Kidney capillary endothelial cell (primary cell): ENCODE measurements at places on chromosomes 1 and 21.

GRCh38 chr1:107952989-107953388 is 12.0 kb downstream of the VAV3 start:
- DNase-seq = no peak

DNA sequence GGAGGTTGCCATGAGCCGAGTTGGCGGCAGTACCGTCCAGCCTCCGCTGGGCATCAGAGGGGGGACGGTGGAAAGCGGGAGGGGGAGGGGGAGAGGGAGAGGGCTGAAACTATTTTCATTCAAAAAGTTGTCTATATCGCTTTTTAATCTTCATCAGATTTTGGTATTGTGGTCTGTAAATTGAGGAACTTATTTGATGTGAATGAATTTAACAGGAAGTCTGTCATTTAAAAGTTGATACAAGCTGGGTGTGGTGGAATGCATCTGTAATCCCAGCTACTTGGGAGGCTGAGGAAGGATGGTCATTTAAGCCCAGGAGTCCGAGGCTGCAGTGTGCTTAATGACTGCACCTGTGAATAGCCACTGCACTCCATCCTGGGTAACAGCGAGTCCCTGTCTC is 3.0 kb upstream of the EPHX4 start:
- DNase-seq = no peak

GRCh38 chr1:117110774-117111173 is 10.8 kb downstream of the TRIM45 start:
- peak; percentile 41 for DNase-seq

DNA sequence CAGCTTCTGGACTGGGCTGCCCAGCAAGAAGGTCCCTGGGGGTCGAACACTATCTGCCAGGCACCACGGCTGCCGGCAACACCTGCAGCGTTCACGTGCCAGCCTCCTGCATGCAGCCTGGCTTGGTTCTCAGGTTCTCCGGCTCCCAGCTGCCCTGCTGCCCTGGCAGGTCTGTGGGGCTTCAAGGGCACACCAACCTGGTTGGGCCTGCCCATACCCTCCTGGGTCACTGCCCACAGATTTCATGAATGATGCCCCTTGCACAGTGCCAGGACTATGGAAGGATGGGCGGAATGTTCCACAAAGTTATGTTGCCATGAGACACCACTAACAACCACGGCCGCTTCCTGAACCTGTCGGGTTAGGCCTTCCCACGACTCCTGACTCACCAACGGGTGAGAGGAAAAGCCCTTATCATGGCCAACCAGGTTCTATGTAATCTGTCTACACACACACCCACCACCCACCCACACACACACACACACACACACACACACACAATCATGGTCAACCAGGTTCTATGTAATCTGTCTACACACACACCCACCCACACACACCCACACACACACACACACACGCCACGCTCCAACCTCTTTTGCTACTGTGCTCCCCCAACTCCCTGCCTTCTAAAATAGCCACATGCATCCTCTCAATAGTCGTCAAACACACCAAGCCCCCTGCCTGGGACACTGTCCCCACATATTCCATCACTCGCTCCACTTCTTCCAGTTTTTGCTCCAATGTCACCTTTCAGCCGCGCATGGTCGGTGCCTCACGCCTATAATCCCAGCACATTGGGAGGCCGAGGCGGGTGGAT is 32.2 kb downstream of the HSPG2 start:
- peak; percentile 95 for DNase-seq

DNA sequence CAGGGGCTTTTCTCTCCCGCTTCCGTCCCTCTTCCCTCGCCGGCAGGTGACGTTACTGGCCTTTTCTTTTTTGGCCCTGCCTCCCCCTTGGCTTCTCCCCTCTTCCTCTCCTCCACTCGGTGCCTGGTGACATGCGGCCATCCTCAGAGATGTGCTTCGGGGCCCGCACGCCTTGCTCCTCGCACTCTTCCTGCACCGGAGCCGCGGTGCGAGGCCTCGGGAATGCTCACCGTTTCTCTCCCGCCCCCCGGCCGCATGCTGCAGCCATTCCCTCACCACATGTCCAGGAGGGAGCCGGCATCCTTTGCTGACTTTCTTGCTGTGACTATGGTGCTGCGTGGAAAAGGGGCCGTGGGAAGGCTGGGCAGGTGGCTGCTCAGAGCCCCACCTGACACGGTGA is 39.3 kb downstream of the PDE9A start:
- DNase-seq = no peak

GRCh38 chr1:9448132-9449109 is 90.8 kb upstream of the SLC25A33 start:
- no peak for DNase-seq

GRCh38 chr1:115057661-115058254 is 28.1 kb downstream of the TSHB start:
- no peak for DNase-seq

DNA sequence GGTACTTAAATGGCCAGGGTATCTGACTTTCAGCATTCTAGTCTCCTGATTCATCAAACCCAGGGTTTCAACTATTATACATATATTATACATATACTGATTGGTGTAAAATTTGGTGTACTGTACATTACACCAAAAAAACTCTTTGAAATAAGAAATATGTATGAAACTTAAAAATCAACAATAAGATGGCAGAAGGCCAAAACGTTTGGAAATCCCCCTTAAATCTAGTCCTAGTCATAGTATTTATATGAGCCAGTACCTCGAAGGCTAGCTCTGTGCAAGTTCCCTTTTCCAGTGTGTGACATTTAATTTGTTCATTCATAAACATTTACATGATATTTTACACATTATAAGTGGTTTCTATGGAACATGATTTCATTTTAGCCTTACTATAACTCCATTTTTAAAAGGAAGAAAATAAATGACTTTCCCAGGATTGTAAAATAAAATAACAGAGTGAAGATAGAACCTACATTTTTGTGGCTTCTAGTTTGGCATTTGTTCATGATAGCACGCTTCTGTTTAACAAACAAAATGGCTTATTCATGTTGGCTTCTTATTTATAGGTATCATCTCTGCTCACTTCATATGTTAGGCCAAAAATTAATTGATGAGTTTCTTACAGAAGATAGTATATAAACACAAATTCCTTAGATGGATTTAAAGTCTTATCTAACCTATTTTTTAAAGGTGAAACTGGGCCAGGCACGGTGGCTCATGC is 18.8 kb upstream of the ZNF281 start:
- no peak for DNase-seq

GRCh38 chr1:12229386-12229834 is 420 bp upstream of the VPS13D start:
- no peak for DNase-seq

DNA sequence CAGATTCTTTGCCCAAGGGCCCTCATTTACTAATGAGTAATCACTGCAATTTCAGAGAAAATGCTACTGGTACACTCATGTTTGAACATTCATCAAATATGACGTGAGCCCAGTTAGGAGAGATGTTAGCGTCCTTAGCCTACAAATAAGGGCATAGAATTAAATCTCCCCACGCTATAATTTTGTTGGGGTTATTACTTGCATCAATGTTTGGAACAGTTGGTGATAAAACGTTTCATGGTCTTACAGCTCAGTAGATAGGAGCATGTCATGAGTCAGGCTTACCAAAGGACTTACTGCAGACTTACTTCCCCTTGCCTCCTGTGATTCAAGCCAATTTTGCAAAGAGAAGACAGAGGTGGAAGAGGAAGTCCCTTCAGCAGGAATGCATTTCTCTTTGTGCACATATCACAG is 304.0 kb downstream of the KIF26B start:
- DNase-seq = peak; percentile 14

GRCh38 chr1:148307583-148308185 is 155.6 kb upstream of the NBPF11 start:
- no peak for DNase-seq

DNA sequence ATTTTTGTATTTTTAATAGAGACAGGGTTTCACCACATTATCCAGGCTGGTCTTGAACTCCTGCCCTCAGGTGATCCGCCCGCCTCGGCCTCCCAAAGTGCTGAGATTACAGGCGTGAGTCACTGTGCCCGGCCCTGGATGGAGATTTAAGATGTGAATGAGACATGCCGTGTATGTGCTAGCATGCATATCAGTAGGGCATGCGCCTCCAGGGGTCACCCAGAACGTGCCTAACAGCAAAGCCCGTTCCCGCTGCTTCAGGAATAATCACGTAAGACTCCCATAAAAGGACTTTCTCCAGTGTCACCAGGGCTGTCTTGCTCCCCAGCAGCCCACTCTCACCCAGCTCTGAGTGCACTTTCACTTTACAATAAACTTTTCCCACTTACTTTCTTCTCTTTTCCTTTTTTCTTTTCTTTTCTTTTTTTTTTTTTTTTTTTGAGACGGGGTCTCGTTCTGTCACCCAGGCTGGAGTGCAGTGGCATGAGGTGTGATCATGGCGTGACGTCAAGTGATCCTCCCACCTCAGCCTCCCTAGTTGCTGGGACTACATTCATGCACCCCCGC is 46.9 kb upstream of the DISP3 start:
- no peak for DNase-seq

DNA sequence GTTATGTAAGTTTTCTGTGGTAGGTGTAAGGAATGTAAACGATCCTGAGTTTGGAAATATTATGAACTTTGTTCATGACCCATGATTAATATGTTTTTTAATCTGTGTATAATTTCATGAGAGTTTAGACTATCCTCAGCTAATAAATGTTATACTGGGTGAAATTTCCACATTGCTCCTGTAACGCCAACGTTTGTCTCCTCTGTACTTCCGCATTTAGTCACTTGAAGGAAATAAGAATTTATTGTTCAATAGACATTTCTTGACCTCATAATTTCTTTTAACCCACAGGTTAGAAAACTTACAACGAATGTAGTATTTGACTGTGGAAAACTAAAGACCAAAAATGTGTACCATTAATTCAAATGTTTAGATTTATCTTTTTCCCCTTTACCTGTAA is 876 bp downstream of the KCNJ15 start:
- no peak for DNase-seq

GRCh38 chr1:180243517-180244221 is 13.6 kb downstream of the LHX4 start:
- no peak for DNase-seq

GRCh38 chr21:42542196-42542595 is 28.5 kb downstream of the SLC37A1 start:
- DNase-seq = no peak

DNA sequence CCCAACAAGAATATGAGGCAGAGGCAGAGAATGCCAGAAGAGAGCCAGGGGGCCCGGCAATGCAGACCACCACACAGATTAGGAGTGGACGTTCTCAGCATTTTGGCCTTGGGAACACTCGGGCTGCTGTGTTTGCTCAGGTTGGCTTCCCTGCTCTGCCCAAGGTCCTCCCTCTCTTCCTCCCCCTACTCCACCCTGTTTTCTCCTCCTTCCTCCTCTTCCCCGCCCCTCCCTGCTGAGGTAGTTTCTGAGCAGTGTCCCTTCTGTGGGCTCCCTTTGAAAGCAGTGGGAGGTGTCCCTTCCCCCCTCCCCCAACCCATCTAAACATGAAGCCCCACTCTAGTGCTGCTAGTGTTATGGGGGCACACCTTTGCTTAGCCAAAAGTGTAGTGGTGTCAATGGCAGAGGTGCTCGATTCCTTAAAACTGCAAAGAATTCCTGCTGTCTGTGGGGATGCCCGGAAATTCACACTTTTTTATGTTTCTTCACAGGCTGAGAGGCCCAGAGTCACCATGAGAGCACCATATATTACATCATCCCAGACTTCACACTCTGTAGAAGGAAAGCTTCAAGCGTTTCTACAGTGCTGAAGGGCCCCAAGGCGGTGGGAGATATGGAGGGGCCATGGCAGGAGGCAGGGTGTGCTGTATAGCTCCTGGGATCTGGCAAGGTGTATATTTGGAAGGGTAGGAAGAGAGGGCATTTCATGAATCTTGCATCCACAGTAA is at the start of gene HHIPL2:
HHIPL2 (minus strand) TSS at position 161 of the 728 bp plus-strand sequence; CDS start at position 101, 60 bp downstream.
- no peak for DNase-seq

GRCh38 chr1:236515443-236515958 is 8.3 kb upstream of the LGALS8 start:
- no peak for DNase-seq

GRCh38 chr1:29855561-29856160 is 619.3 kb downstream of the PTPRU start:
- DNase-seq = no peak

GRCh38 chr1:37622131-37622530 is 12.6 kb downstream of the RSPO1 start:
- DNase-seq = no peak

GRCh38 chr1:89363196-89363595 is 663 bp upstream of the GBP6 start:
- no peak for DNase-seq

DNA sequence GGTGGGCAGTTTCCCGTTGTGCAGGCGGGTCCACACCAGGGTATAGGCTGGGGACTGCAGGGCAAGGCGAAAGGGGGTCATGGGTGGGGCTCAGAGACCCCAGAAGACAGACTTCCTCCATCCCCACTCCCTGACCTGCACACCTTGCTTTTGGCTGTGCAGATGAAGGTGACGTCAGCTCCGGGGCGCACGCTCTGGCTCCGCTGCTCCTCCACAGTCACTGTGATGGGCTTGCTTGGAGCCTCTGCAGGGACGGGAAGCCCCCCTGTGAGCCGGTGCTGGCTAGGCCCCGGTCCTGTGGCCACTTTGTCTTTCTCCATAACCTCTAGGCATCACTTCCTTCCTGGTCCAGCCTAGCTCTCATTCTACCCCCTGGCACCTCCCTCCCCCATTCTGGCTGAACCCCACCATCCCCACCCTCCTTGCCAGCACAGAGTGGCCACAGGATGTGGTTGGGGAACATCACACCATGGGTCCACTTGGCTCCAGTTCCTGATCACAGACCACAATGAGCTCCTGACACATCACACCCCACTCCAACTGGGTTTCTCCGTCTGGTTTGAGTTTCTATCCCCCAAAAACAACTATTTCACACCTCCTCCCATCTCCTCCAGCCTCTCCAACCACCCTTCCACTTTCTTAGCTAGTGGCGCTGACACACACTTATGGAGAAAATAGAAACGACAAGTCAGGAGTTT is 45.2 kb downstream of the LDLRAD2 start:
- DNase-seq = no peak

DNA sequence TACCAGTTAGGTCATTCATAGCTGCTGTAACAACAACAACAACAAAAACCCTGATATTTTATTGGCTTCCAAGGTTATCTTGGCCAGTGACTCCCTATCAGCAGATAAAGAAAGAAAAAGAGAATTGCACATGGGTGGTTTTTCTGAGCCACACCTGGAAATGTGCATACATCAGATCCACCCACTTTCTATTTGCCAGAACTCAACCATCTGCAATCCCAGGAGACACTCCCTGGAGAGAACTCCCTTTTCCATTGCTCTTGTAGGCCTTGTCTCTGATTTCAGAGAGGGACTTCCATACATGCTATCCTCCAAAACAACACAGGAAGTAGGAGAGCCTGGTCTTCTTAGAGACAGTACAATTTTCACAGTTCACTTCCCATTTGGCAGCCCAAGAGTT is 74.9 kb upstream of the ZC3H11B start:
- DNase-seq = no peak

DNA sequence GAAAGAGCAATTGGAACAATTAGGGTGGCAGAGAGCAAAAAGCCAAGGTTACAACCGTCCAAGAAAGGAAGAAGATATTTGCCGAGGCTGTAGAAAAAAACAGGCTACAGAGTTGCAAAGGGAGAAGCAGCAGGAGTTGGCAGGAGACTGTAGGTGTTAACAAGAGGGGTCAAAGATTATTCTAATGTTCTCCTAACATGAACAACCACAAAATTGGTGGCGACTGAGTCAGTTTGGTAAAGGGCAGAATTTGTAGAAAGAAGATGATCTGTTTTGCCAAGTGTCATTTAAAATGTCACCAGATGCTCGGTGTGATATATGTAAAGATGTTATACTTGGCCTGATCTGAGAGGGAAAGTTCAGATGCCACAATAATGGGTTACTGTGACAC is 401 bp upstream of the PRUNE1 start:
- DNase-seq = no peak
